ENCODE measurements at places on chromosomes 3 and 15.

- peak; percentile 95 for DNase-seq
These were observed 42.9 kb downstream of the FNDC3B start for GRCh38 chr3:172082269-172082668.

- no peak for DNase-seq
These were observed 25.9 kb upstream of the UACA start for GRCh38 chr15:70789213-70789612.

GRCh38 chr3:196518966-196519717, 4.0 kb upstream of the SMCO1 start:
- no peak for DNase-seq

- DNase-seq = no peak
These were observed 26.7 kb downstream of the GBE1 start for GRCh38 chr3:81734742-81735141.

- no peak for DNase-seq
These were observed 83.8 kb downstream of the PLOD2 start for GRCh38 chr3:146077181-146077580.

GRCh38 chr15:88648357-88649214, 9.8 kb downstream of the ISG20 start:
- DNase-seq = no peak

- no peak for DNase-seq
These were observed 169.0 kb upstream of the IL12A start for GRCh38 chr3:159819676-159820075.

DNA sequence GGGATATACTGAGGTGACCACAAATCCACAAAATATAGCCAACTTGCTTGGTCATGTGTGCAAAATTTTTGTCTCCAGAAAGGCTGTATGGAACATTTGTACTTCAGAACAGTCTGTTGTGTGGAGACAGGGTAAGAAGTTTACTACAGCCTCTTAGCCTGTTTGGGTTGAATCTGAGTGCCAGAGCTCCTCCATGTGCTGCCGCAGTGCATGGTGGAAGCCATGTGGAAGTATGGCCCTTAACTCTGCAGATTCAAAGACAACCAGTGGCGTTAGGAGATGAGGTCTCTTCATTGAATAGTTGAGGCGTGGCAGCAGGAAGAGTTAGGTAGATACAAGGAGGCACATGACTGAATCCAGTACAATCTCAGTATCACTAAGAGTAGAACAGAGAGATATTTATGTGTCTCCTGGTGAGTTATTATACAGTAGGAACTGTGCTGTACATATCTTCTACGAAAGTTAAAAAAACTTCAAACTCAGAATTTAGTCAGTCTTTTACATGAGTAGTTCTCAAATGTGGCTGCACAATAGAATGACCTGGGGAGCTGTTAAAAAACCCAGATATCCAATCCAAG, 9.4 kb downstream of the EIF2A start:
- DNase-seq = no peak

GRCh38 chr15:90989040-90989768, 5.1 kb downstream of the PRC1 start:
- DNase-seq = no peak

- DNase-seq = no peak
These were observed 21.7 kb downstream of the SH3BP5 start for GRCh38 chr3:15310491-15311370.

DNA sequence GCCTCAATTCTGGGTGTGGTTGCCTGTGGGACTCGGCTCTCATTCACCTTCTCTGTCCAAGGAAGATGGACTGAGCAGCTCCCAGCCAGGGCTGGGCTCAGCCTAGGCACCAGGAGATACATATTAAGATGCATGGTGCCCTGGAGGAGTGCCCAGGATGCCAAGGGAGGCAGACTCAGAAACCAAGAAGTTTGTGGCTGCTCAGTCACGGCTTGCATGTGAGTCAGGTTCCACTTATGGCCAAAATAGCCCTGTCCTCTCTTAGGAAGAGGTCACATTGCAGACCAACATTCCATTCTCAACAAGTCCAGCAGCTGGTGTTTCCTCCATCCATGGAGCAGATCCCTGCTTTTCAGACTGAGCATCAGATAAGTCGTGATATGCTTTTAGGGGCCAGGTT, 21.8 kb downstream of the CDCP1 start:
- DNase-seq = peak; percentile 80

Measured in AG04449 (cell line).